ENCODE measurements at places on chromosomes 2 and 18. TPM values are rescaled to one million over a fixed set of nuclear protein-coding genes. Genes with fewer than 3 reads are reported as not detected.

Gene EVX2
- not detected for total RNA-seq

Gene FLACC1
- 0.14 TPM for total RNA-seq

Gene CAB39
- 59.8 TPM for total RNA-seq

Gene TYMS
- 22.1 TPM for total RNA-seq

Gene AOX1
- total RNA-seq: 0.88 TPM

DNA sequence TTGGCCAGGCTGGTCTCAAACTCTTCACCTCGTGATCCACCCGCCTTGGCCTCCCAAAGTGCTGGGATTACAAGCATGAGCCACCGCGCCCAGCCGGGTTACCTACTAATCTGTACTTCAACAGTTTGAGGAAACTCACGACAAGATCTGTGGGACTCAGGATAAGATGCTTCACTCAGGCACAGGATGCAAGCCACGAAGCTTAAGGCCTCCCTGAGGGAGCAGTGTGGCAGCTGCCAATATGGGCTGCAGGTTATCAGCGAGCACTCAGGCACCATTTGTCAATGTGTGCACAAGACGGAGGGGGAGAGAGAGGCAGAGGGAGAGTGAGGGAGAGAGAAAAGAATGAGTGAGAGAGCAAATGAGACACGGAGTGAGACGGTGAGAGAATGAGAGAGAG, 173.6 kb upstream of the RAB6C start:
- DNase-seq: no peak

- DNase-seq: no peak
Observed at GRCh38 chr18:8001711-8002301, 434.7 kb downstream of the PTPRM start.

DNA sequence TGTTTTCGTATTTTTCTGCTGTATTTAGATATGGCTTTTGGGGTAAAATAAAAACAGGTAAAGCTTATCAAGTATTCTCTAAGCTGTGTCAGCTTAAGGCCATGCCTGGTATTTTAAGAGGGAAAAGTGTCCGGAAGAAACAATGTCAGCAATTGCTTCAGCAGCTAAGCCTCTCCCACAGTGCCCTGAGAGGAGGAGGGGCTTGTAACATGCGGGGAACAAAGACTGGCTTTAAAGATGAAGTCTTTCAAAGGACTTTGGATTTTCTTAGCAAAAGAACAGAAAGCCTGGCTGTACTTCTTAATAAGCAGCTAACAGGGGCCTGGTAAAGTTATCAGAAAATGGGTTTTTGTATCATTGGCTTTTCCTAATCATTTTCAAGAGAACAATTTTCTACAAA, 102.8 kb downstream of the PXDN start:
- no peak for DNase-seq

GRCh38 chr2:112216167-112216566, 38.7 kb downstream of the ZC3H8 start:
- DNase-seq: no peak

Data from kidney epithelial cell (primary cell).